ENCODE measurements at places on chromosomes 4 and X.

GRCh38 chrX:97666890-97667289 is 783.2 kb downstream of the RPA4 start:
- no peaks in the 10 kb centered on the region for H3K27me3 ChIP-seq
- no peak for DNase-seq
- H3K4me1 ChIP-seq: no peaks in the 10 kb centered on the region
- no peaks in the 10 kb centered on the region for H3K36me3 ChIP-seq
- H3K27ac ChIP-seq: no peak overlapping the region

- H3K4me1 ChIP-seq: peaks cover 6% of the 10 kb centered on the region
- no peak overlapping the region for H3K27ac ChIP-seq
- no peaks in the 10 kb centered on the region for H3K36me3 ChIP-seq
- DNase-seq: no peak
- no peak overlapping the region for H3K4me3 ChIP-seq
These were observed 16.0 kb upstream of the PAPSS1 start for GRCh38 chr4:107736037-107736436.

- H3K4me3 ChIP-seq: no peak overlapping the region
- no peaks in the 10 kb centered on the region for H3K4me1 ChIP-seq
- H3K27me3 ChIP-seq: no peaks in the 10 kb centered on the region
- H3K27ac ChIP-seq: no peak overlapping the region
- H3K36me3 ChIP-seq: no peaks in the 10 kb centered on the region
These were observed 437.6 kb upstream of the CTSO start for GRCh38 chr4:156391325-156391653.

- no peaks in the 10 kb centered on the region for H3K36me3 ChIP-seq
- no peaks in the 10 kb centered on the region for H3K27me3 ChIP-seq
- no peak overlapping the region for H3K27ac ChIP-seq
- no peak overlapping the region for H3K4me3 ChIP-seq
- DNase-seq: no peak
These were observed 155.2 kb downstream of the SH2D1A start for GRCh38 chrX:124501586-124501985.

- H3K4me1 ChIP-seq: no peaks in the 10 kb centered on the region
- no peak overlapping the region for H3K4me3 ChIP-seq
- H3K36me3 ChIP-seq: peaks cover 16% of the 10 kb centered on the region
- no peaks in the 10 kb centered on the region for H3K27me3 ChIP-seq
- H3K27ac ChIP-seq: no peak overlapping the region
These were observed 118.5 kb downstream of the WDFY3 start for GRCh38 chr4:84847978-84848377.

GRCh38 chr4:8523766-8524165 is 56.4 kb upstream of the GPR78 start:
- H3K36me3 ChIP-seq: no peaks in the 10 kb centered on the region
- no peaks in the 10 kb centered on the region for H3K27me3 ChIP-seq
- no peak for DNase-seq
- no peaks in the 10 kb centered on the region for H3K4me1 ChIP-seq

- DNase-seq: no peak
- H3K27me3 ChIP-seq: no peaks in the 10 kb centered on the region
- no peaks in the 10 kb centered on the region for H3K4me1 ChIP-seq
- no peaks in the 10 kb centered on the region for H3K36me3 ChIP-seq
- H3K4me3 ChIP-seq: no peak overlapping the region
These were observed 71.3 kb upstream of the LHFPL1 start for GRCh38 chrX:112751076-112751475.

DNA sequence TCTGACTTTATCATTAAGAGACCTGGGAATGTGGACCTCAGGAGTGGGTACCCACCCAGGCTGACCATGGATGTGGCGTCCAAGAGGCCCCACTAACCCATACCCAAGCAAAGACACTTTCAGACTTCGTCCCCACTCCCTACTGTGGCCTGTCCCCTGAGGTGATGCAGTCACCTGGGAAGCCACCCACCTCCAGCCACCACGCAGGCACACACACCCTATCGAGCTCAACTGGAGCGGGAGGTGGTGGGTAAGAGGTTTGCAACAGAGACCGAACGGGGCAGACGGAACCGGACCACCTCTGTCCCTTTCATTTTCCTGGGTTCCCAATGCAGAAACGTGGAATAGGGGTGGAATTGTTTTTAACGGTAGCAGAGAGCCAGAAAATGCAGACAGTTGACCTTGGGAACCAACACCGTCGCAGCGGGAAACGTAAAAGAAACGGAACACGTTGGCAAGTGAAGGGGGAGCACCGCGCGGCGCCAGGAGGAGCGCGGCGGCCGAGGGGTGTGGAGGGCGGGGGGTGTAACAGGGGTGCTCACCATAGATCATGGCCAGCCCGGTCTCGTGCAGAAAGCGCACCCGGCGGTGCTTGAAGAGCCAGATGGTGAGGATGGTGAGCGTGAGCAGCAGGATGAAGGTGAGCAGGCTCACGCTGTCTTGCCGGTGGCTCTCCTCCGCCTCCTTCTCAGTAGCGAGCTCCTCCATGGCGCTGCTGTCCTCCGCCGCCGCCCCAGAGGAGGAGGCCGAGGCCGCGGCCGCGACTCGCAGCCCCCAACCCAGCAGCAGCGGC is 559 bp downstream of the SLC9A7 start:
- no peak for DNase-seq
- no peak overlapping the region for H3K27ac ChIP-seq

GRCh38 chrX:101617211-101618191 is at the start of gene ARMCX6:
Gene ARMCX6 (minus strand): TSS chrX:101618000. CDS start chrX:101616620, 1,380 bp downstream.
- peak within 1 kb of the TSS; percentile 71 for H3K4me3 ChIP-seq
- no peaks in the 10 kb centered on the region for H3K36me3 ChIP-seq
- no peaks in the 10 kb centered on the region for H3K4me1 ChIP-seq
- no peaks in the 10 kb centered on the region for H3K27me3 ChIP-seq

DNA sequence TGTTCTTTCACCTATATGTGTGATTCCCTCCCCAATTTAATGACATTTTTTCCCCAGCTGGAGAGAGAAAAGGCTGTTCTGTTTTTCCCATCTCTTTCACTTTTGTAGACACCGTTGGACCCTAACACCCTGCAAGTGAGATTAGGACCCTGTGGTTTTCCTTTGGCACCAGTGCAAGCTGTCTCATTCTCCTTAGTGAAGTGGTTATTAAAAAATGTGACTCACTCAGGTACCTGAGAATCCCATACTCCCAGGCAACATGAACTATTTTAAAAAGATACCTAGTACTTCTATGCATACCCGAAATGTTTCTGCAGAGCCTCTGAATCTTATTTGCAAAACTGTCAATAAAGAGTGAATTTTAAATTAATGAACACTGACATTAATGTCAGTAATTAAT is 175.7 kb upstream of the TBC1D9 start:
- no peak for DNase-seq
- no peaks in the 10 kb centered on the region for H3K27me3 ChIP-seq
- H3K27ac ChIP-seq: no peak overlapping the region
- H3K4me3 ChIP-seq: no peak overlapping the region

- H3K4me3 ChIP-seq: no peak overlapping the region
- H3K27me3 ChIP-seq: no peaks in the 10 kb centered on the region
- no peaks in the 10 kb centered on the region for H3K36me3 ChIP-seq
These were observed 207.4 kb upstream of the JADE1 start for GRCh38 chr4:128601991-128602695.

DNA sequence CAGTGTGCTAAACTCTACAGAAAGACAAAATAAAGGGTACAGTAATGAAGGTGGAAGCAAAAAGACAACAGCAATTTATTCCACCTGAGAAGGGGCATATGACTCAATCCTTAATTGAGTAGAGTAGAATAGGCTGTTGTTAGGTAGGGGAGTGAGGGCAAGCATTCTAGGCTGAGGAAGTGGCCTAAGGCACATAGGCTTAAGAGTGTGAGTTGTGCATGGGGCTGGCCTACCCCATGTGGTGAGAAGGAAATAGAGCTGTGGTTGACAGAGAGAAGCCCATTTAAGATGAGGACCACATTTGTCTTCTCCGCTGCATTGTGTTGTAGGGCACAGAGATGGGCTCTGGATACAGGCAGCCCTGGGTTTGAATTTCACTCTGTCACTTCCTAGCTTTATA is 3.4 kb upstream of the ZCCHC18 start:
- H3K4me3 ChIP-seq: no peak overlapping the region
- H3K27ac ChIP-seq: no peak overlapping the region
- peaks cover 4% of the 10 kb centered on the region for H3K4me1 ChIP-seq
- DNase-seq: no peak
- no peaks in the 10 kb centered on the region for H3K36me3 ChIP-seq

DNA sequence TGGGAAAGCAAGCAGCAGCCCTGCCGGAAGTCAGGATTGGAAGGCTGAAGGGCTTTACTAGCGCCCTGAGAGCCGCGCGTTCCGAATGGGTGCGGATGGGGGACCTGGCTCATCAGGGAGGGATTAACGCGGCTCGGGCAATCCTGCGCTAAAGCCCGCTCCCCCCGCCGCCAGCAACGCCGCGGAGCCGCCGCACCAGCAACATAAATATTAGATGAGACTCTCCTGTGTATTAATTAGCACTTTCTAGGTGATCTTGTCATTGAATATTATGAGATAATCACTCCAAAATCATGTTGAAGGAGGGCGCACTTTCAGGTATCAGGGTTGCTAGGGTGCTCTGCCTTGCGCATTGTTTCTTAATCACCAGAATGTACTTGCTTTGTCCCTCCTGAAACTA is 357.2 kb upstream of the FAM241A start:
- H3K27ac ChIP-seq: no peak overlapping the region
- no peaks in the 10 kb centered on the region for H3K4me1 ChIP-seq
- H3K36me3 ChIP-seq: no peaks in the 10 kb centered on the region
- H3K4me3 ChIP-seq: no peak overlapping the region
- H3K27me3 ChIP-seq: no peaks in the 10 kb centered on the region
- DNase-seq: no peak

DNA sequence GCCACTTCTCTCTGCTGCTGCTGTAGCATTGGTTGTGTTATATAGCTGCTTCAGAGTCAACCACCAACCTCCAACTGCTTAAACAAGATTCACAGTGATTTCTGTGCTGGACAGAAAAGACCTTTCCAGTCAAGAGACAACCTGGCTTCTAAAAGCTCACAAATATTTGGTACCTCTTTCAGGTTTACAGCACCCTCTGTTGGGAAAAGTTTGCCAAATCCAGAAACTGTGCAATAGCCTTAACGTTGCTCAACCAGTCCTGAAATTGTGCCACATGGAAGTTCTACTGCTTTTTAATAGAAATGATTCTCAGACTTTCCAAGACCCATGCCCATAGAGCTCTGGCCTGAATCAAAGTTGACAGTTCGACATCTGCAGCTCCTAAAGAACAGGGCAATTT is 842.1 kb upstream of the HTR2C start:
- no peaks in the 10 kb centered on the region for H3K27me3 ChIP-seq
- no peak for DNase-seq
- H3K27ac ChIP-seq: no peak overlapping the region
- H3K36me3 ChIP-seq: no peaks in the 10 kb centered on the region
- no peaks in the 10 kb centered on the region for H3K4me1 ChIP-seq
- no peak overlapping the region for H3K4me3 ChIP-seq

GRCh38 chr4:83024233-83024632 is 10.8 kb upstream of the COPS4 start:
- DNase-seq: no peak
- no peak overlapping the region for H3K4me3 ChIP-seq
- no peaks in the 10 kb centered on the region for H3K36me3 ChIP-seq
- no peak overlapping the region for H3K27ac ChIP-seq
- no peaks in the 10 kb centered on the region for H3K4me1 ChIP-seq

DNA sequence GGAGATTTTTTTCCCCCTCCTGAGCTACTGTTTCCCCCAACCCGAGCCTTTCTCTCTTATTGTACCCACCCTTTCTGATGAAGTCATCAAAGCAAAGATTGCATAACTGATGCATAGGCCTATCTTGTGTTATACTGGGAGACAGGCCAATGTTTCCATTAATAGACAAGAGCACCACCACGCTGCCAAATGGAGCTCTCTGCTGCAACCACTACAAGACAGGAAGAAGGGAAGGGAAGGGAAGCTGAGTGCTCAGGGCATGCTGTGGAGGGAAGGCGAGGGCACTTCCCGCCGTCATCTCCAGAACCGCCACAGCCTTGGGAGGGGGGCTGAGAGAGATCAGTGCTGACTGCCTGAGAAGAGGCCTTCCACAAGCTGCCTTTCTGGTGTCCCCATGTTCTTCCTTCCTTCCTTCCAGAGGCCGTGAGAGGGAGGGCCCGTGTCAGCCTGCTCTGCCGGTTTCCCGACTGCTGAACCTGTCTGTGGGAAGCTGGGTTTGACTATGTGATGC is 75.0 kb downstream of the MGST2 start:
- H3K27ac ChIP-seq: peak overlapping the region; percentile 81
- DNase-seq: peak; percentile 70
- peaks cover 38% of the 10 kb centered on the region for H3K4me1 ChIP-seq
- peak overlapping the region; percentile 12 for H3K4me3 ChIP-seq
- H3K27me3 ChIP-seq: no peaks in the 10 kb centered on the region

DNA sequence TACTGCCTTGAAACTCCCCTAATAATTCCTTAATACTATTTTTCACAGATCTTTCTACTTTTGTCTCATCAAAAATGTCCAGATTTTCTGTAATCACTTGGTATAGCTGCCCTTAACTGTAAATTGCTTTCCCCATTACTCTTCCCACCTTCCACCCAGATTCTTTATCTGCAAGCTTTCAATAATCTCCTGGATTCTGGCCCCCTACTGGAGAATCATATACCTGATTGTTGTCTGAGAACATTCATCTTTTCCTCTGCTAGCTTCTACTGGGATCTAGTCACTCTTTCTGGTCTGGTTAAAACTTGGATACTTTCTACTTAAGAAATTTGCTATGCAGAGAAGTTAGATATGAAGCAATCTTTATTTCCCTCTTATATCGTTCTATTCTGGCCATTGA is 552.6 kb downstream of the PCDH19 start:
- no peaks in the 10 kb centered on the region for H3K4me1 ChIP-seq
- H3K36me3 ChIP-seq: no peaks in the 10 kb centered on the region
- H3K4me3 ChIP-seq: no peak overlapping the region
- no peak for DNase-seq

- no peak for DNase-seq
- H3K36me3 ChIP-seq: no peaks in the 10 kb centered on the region
- H3K27ac ChIP-seq: no peak overlapping the region
- no peaks in the 10 kb centered on the region for H3K27me3 ChIP-seq
- no peaks in the 10 kb centered on the region for H3K4me1 ChIP-seq
These were observed 77.3 kb upstream of the MSX1 start for GRCh38 chr4:4781936-4782707.

- peaks cover 30% of the 10 kb centered on the region for H3K4me1 ChIP-seq
- H3K4me3 ChIP-seq: peak overlapping the region; percentile 69
- no peaks in the 10 kb centered on the region for H3K27me3 ChIP-seq
These were observed 2.0 kb downstream of the ANXA3 start for GRCh38 chr4:78553529-78554060.

DNA sequence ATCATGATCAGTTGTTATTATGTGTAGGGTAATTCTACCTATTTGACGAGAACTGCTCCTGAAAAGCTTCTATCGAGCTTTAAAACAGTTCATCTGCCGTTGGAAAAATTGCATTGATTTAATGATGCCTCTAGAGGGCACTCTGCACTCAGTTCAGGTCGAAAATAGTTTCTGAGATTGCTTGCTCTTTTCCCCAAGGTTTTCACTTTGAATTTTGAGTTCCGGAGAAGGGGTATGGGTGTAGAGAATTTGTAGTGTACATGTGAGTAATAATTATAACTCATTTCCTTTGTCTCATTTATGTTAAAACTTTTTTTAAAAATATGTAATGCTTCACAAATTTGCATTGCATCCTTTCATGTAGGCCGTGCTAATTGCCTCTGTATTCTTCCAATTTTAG is 28.4 kb upstream of the TNIP3 start:
- H3K27ac ChIP-seq: no peak overlapping the region
- H3K27me3 ChIP-seq: no peaks in the 10 kb centered on the region
- H3K4me1 ChIP-seq: no peaks in the 10 kb centered on the region
- no peaks in the 10 kb centered on the region for H3K36me3 ChIP-seq
